AG10803 (cell line): ENCODE measurements at places on chromosomes 1 and 21.
A peak's percentile ranks its signal among the peaks of the same experiment; 100 is the strongest.

DNA sequence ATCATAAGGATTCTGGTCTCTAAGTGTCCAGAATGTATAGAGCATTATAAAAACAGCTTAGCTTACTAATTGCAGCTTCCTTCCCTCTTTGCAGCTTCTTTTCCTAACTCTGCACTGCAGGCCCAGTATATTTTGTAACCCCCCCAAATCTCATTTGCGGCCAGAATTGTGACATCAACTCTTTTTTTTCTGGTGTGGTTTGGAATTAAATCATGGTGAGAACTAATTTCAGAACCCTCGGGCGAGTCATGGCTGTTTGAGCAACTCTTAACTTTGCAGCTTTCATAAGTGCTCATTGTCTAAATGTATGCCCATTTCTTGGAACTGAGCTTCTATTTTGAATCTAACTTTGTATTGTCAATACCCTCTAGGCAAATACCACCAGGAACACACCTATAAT lies 187.4 kb downstream of the CYYR1 start:
- DNase-seq = peak; percentile 80

DNA sequence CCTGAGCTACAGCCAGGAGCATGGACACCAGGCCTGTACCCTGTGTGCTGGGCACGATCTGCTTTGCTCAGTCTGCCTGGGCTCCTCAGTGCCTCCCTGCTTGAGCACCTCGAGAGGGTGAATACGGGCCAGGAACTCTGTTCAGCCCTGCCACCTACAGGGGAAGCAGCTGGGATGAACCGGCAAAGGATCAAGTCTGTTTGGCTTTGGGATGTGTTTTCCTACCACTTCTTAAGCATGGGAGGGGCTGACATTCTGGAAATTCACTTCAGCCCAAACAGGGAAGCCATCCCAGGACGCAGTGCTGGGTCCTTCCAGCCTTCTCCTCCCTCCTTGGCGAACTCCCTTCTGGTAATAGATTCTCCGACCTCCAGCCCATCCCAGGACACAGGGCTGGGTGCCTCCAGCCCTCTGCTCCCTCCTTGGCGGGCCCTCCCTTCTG lies 55.8 kb upstream of the SELENON start:
- peak; percentile 71 for DNase-seq

- no peak for DNase-seq
Measured at GRCh38 chr1:63929106-63929478, 155.3 kb downstream of the ROR1 start.

DNA sequence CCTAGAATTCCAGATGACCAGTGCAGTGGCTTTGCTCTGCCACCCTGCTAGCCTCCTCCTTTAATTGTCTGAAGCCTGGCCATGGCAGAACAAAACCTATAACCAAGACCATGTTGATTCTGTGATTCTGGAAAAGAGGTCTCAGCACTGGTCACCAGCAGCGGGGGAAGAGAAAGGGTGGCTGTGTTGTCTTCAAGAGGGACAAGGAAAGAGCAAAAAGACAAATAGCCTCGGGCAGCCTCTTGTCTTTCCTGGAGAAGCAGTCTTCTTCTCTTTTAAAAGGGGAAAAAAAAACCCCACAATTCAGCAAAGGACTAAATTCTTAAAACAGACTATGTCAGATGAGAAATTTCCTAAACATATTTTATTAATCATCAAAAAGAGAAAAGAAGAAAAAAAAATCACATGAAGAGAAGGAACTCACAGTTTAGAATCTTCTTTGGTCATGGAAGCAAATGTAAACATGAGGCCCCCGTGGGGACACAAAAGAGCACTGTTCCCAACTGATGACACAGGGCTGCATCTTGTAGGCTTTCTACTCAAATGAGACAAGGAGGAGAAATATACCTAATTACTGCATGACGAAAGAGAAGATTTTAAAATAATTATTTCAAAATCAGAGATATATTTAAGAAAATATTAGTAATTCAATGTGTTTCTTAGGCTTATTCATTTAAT lies 36.3 kb upstream of the RAP1GAP start:
- no peak for DNase-seq

GRCh38 chr21:36867291-36867905 lies 99.1 kb downstream of the HLCS start:
- no peak for DNase-seq
